ENCODE measurements at places on chromosomes 1 and 21. TPM values are rescaled to one million over a fixed set of nuclear protein-coding genes. Genes with fewer than 3 reads are reported as not detected.

The SYPL2 gene
- 15.7 TPM for total RNA-seq

- DNase-seq = no peak
Measured at GRCh38 chr1:192575499-192576189, at the start of gene RGS1. TSS of gene RGS1 (plus strand) at chr1:192575773. CDS start at chr1:192575793, 20 bp downstream.

- DNase-seq = no peak
Measured at GRCh38 chr21:38170283-38170682, 86.5 kb upstream of the KCNJ15 start.

The LIN28A gene
- not detected for total RNA-seq

The KMO gene
- not detected for total RNA-seq

The GJA4 gene
- total RNA-seq = 14.4 TPM

DNA sequence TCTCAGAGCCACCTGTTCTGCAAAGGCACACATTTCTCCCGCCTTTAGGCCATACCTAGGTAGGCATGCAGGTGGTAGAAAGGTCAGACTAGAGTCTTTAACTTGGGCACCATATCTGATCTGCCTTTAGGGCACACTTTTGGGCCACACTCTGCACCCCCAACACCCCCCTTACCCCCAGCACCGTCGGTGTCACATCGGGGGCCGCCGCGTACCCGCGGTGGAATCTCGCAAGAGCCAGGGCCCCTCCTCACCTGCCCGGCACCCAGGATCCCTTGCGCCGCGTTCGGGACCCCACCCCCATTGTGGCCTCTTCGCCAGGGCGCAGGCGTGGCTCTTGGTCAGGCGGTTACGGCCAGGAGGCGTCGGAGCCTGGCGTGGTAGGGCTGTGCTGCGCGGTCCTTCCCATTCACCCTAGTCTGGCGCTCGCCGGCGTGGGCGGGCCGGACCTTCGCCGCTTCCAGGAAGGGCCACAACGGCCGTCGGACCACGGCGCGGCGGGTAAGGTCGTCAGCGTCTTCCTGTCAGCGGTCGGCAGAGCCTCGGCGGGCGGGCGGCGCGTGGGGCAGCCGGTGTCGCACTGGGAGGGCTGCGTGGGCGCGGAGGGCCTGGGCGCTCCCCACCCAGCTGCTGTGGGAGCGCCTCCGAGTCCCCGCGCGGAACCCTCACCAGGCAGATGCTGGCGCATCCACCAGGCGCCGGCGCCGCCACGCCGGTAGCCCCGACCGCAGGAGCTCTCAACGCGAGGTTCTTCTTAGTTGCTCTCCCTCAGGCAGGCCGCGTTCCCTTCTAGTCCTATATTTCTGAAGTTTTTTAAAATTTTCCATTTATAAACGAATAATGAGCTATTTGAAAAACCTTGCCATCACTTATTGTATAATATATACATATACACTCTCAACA is at the start of gene DNAH14:
DNAH14 (plus strand) TSS at position 341 of the 903 bp plus-strand sequence. CDS start 23,028 bp downstream, outside the sequence.
- DNase-seq = no peak

The RAB25 gene
- 1.2 TPM for total RNA-seq

DNA sequence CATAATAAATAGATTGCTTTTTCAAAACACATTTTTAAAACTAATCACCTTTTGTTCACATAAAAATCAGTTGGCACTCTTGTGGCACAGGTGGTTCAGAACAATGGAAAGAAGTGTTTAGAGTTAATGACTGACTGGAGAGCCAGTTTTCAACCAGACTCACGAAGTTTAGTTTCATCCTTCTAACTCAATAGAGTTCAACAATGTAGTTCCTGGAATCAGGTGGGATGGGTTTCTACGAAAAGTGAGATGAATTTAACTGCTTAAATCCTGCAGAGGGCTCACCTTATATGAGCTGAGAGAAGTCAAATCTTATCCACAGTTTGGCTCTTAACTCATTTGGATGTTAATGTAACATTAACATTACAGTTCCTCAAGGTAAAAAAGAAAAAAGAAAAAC is 116.5 kb downstream of the SMYD2 start:
- no peak for DNase-seq

DNA sequence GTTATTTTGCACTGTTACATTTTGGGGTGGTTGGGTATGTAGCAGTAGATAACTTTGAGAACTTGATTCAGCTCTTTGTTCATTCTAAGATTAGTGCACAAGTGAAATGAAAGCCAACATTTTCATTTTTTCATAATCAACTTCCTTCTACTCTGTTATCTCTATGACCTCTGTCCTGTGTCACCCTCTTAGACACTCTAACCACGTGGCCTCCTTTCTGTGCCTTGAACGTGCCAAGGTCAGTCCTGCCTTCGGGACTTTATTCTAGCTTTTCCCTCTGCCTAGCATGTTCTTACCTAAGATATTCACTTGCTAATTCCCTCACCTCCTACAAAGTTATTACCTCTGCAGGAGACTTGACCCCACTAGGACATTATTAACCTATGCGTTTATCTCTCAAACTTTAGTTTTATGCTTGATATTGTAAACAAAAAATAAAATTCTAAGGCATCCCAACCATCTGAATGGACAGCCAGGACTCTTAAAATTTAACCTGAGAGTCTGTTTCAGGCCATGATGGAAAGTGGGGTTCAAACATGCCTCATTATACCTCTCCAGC is 19.2 kb upstream of the EDEM3 start:
- no peak for DNase-seq

GRCh38 chr1:184036517-184036949 is 995 bp downstream of the COLGALT2 start:
- peak; percentile 23 for DNase-seq

The LHX8 gene
- total RNA-seq = not detected
